ENCODE measurements at places on chromosomes 12 and 14.

DNA sequence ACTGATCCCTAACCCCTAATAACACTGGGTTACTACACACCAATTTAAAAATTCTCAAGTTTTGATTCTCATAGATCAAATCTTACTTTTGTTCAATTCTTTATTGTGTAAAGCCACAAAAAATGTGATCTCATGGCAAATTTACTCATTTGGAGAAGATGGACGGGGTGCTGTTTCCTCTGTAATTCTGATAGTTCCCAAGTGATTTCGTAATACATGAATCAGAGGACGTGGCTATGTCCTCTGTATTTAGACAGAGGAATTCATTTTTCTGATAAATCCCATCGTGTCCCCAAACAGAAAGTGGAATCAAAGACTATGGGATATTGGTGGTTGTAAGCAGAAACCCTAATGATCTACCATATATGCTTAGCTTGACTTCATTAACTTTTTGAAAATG, 76.6 kb upstream of the GNG2 start:
- no peak for DNase-seq

GRCh38 chr12:93773122-93773871, 96.1 kb downstream of the CRADD start:
- DNase-seq, result no peak

- DNase-seq, result no peak
These were observed 25.6 kb downstream of the STX2 start for GRCh38 chr12:130813436-130813835.

DNA sequence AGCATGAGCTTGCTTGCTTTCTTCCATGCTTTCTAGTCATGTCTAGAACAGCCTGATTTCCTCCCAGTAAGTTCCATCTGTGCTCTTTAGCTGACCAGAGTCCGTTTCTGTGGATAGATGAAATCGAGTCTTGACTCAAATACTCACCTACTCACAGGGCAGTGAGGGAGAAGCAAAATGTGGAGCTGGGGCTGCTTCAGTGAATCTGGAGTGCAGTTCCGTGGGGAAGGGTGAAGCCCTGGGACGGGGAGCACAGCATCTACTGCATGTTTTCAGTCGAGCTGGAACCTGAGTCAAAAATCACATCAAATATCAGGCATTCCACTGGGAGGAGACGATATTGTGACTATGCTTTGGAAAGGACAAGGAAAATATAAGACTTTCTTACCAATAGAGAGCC, 70.3 kb upstream of the PRMT8 start:
- no peak for DNase-seq

DNA sequence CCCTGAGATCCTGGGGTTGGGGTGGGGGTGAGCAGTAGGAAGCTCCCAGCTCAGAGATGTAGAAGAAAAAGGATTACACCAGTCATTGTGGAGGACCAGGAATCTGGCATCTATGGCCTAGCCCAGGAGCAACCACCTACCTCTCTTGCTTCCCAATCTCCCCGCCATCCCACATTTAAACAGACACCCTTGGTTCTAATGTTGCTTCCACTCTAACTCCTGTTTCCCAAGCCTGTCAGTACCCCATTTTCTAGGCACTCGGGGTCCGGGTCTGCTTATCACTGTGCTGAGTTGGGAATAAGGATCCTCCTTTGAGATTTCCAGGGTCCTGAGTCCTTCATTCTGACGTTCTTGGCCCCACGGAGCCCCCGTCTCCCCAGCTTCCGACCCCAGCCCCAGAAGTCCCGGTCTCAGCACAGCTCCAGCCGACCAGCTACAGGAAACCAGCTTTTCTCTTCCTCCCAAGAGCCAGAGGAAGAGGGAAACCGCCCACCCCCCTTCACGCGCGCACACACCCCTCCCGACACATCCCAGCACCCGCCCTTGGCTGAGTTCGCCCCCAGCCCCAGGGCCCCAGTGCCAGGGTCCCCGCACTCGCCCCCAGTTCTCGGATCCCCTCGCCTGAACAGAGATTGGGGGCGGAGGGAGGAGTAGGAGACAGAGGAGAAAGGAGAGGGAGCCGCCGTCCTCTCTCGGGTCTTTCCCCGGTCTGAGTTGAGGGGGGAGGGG, 1.2 kb downstream of the ITGA5 start:
- no peak for DNase-seq

- DNase-seq, result peak; percentile 72
These were observed 18.1 kb downstream of the MLXIP start for GRCh38 chr12:122096591-122097149.

GRCh38 chr14:52926953-52927352, 23.9 kb downstream of the FERMT2 start:
- DNase-seq, result no peak

DNA sequence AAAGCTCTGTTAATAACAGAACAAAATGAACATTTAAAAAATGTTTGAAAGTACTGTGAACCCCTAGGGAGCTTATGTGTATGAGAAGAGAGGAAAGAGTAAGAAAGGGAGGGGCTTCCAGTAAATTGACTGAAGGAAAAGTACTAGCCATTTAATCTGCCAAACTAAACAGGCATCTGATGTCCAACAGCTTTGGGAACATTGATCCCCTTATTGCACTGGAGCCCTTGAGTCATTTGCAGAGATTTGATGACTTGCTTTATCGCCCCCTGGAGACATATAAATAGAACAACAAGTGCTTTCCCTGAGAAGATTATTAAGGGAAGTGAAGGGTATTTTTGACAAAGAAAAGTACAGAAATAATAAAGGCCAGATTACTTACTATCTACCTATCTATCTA, 319.3 kb upstream of the NOVA1 start:
- DNase-seq, result no peak

DNA sequence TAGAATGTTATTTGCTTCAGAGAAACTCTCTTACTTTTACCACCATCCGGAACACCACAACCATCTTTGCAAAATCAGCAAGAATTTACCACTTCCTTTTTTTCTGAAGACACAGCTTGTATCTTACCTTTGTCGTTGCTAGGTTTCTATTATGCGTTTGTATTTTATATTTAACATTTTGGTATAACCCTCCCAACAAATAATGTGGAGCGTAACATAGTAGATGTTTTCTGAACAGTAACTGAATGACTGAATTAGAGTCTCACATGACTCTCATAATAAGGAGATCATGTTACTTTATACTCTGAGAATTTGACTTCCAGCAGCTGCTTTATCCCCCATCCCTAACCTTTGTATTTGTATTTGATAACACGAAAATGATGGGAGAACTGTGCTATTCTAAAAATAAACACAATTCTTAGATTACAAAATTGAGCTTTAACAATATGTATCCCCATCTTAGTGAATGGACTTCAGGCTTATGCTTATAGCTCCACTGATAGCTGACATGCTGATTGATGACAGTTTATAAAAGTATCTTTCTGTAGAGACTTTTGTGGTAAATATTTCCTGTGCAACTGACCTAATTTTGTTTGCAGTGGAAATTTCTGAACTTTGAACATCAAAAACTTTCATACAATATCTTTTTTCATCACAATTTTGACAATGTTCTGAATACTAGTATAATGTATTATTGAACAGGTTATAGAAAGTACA, 7.9 kb upstream of the KLRB1 start:
- no peak for DNase-seq

DNA sequence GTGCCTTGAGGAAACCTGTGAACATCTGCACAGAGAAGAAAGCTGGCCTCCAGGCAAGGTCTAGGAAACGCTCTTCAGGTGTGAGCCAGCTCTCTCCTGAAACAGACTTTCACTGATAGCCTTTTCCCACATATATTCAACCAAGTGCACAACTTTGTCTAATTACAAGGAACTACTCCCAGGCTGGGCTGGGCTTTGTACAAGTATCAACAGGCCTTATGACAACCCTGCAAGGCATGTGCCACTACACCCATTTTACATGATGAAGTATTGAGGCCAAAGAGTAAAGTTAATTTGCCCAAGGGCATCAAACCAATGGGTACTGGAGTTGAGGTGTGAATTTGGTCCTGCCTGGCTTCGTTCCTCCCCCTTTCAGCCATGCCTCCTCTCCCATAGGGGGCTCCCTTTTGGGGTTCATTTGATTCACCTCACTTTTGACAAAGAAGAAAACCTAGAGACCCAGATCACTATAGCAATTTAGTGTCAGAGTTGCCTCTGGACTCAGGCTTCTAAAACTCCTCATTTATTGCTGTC, 2.1 kb downstream of the CSRP2 start:
- DNase-seq, result no peak

GRCh38 chr14:49879646-49880204, 13.2 kb upstream of the ARF6 start:
- no peak for DNase-seq

GRCh38 chr12:57016348-57016747, at the start of gene TAC3:
TSS of gene TAC3 (minus strand) at chr12:57016529. CDS start at chr12:57015797, 732 bp downstream.
- no peak for DNase-seq

DNA sequence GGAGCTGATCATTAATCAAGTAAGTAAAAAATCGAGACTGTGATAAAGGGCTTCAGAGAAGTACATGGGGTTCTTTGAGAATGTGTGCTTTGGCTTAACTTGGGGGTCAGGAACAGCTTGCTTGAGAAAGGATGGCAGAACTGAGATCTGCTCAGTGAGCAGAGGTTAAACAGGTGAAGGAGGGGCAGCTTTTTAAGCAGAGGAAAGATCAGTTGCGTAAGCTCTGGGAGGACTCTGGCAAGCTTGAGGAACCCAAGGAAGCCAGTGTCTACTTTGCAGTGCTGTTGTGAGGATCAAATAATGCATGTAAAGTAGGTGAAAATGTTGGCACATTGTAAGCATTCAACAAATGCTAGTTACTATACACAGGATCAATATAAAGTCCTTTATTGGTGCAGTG, 30.6 kb downstream of the WIF1 start:
- DNase-seq, result no peak

DNA sequence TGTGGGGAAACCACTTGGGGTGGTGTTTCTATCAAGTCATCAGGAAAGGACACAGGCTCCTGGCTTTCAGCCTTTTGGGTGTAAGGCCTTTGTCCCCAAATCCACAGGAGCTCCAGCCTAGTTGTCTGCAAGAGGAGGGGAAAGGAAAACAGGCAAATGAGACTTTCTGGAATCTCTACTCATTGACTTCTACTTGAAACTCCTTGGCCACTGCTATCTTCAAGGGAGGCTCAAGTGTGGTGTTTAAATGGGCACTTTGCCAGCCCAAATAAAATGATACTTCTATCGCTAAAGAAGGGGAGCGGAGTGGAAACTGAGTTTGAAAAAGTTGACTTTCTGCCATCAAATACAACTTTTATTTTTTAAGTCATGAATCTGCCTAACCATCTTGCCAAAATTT, 445.9 kb upstream of the RGS6 start:
- no peak for DNase-seq

GRCh38 chr12:53954694-53955035, at the start of gene HOXC12:
TSS of gene HOXC12 (plus strand) at chr12:53954903. CDS start at chr12:53954930, 27 bp downstream.
- no peak for DNase-seq

DNA sequence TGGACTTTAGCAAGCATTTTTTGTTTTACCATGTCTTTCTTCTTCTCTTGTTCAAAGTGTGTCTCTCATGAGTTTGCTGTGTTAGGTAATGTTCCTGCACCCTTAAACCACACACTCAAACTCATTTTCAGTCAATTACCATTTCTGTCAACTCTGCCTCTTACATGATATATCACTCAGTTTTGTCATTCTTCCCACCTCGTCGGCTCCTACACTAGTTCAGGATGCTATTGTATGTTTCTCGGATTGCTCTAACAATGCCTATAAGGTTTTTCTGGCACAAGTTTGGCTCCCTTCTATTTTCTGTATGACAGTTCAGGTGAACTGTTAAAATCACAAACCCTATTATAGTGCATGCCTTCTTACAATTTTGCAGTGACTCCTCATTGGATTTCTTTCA, 260.8 kb upstream of the NAV3 start:
- no peak for DNase-seq

DNA sequence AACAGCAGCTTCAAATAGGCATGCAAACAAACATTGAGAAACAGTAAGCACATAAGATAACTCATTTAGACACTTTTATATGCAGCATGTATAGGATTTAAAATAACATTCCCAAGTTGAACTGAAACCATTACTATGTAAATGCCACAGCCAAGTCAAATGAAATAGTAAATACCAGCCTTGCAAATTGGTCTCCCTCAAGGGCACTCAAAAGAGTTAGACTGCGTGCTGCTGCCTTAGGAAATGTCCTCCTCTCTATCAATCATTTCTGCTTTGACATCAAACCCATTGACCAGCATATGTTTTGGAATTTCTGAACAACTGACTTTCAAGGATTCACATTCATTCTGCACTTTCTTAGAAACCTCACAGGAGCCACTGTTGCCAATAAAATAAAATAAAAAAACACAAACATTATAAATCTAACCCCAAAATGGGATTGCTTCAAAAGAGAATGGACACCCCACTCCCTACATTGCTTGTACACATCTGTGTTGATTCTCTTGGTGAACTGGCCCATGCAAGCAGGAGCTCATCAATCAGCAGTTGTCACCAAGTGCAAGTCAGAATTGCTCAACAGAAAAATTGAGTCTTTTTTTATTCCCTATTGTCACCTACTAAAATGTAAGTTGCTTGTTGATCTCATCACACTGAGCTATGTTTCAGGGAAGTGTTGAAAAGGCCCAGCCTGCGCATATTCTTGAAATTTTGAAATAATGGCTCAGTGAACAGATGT, 256.2 kb downstream of the DAD1 start:
- no peak for DNase-seq

DNA sequence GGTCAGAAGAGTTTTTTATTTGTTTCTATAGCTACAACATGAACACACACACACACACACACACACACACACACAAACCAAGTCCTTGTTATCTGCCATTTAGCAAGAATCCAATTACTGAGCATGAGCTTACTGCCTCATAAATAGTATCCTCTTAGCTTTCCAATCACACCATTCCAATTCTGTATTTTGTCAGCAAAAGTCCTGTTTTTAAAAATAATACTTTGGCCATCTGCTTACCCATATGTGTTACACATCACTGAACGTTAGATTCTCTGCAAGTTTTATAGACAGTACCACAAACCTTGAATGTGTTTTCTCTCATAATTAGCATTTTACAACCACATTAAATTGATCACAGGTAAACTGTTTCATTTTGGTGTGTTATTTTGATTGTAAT, 1905.4 kb upstream of the FLRT2 start:
- no peak for DNase-seq

- DNase-seq, result no peak
These were observed 57.2 kb downstream of the RIN3 start for GRCh38 chr14:92570674-92571262.

DNA sequence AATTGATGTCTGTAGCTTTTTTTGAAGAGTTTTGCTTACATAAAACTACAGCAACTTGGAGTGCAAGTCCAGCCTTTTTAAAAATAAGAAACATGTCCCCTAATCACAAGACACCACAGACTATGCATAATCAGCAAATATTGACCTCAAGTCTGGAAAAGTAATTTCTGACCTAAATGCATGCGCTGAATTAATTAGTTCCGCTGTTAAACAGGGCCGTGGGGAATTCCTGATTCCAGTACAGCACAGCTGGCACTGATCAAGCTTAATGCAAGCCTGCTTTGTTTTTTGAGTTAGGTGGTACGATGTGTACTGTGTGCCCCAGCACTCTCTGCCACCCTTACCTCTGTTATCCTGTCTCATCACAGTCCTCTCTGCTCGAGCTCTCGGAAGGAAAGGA, 9.2 kb downstream of the MLH3 start:
- DNase-seq, result no peak

- no peak for DNase-seq
These were observed 189.5 kb downstream of the KCNC2 start for GRCh38 chr12:75020068-75020557.
